ENCODE measurements at places on chromosomes 1 and 21. TPM values are rescaled to one million over a fixed set of nuclear protein-coding genes. Genes with fewer than 3 reads are reported as not detected.
A peak's percentile ranks its signal among the peaks of the same experiment; 100 is the strongest.

MROH9 gene
- total RNA-seq = not detected

DNA sequence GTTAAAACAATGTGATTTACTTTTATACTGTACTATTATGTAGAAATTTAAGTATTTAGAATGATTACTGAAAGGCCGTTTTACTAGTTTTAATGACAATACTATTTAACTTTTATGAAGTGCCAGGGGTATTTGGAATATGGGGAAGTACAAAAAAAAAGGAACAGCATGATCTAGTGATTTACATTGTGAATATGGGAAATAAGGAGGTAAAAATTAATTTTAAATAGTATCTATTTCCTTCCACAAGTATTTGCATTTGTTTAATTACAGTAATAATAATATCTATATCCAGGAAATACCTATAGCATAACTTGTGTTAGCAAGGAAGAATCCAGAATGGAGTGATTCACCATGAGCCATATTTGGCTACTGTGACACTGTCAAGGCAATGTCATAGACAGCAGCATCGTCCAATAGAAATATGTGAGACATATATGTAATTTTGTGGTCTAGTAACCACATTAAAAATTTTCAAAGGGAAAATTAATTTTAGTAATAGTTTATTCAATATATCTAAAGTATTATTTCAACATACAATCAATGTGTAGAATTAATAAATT, 22.0 kb downstream of the CNST start:
- peaks cover 11% of the 10 kb centered on the region for H3K36me3 ChIP-seq
- H3K27me3 ChIP-seq = no peaks in the 10 kb centered on the region
- DNase-seq = no peak
- H3K4me3 ChIP-seq = no peak overlapping the region
- H3K4me1 ChIP-seq = peaks cover 68% of the 10 kb centered on the region
- H3K27ac ChIP-seq = peak overlapping the region; percentile 93

CYP4A11 gene
- total RNA-seq = not detected

ANKRD65 gene
- not detected for total RNA-seq

DNA sequence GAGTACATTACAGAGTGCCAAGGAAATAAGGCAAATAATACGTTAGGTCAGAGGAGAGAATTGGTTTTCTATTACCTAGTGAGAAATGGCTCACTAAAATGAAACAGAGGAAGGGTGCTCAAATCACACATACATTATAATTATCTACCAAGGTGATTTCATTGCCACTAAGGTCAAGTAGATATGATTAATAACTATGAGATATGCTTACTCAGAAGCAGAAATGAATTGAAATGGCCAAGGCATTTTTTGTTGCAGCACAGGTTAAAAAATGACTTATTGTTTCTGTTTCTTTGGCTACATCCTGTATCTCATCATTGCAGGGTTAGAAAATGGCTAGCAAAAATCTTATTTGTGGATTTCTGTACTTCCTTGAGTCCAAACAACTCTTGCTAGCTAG, 154.5 kb upstream of the GORAB start:
- H3K4me3 ChIP-seq = no peak overlapping the region
- H3K36me3 ChIP-seq = no peaks in the 10 kb centered on the region
- no peak overlapping the region for H3K27ac ChIP-seq

- H3K4me1 ChIP-seq = no peaks in the 10 kb centered on the region
- H3K36me3 ChIP-seq = no peaks in the 10 kb centered on the region
- no peak overlapping the region for H3K27ac ChIP-seq
- H3K4me3 ChIP-seq = no peak overlapping the region
- H3K27me3 ChIP-seq = peaks cover 1% of the 10 kb centered on the region
Measured at GRCh38 chr1:212212906-212213305, 72.3 kb upstream of the PPP2R5A start.

PPIAL4G gene
- total RNA-seq = not detected

PADI3 gene
- not detected for total RNA-seq

GRCh38 chr1:10232163-10232562, 21.8 kb downstream of the KIF1B start:
- H3K4me3 ChIP-seq = no peak overlapping the region
- H3K4me1 ChIP-seq = peaks cover 46% of the 10 kb centered on the region
- H3K36me3 ChIP-seq = no peaks in the 10 kb centered on the region
- no peak for DNase-seq
- no peaks in the 10 kb centered on the region for H3K27me3 ChIP-seq
- peak overlapping the region; percentile 85 for H3K27ac ChIP-seq

DNA sequence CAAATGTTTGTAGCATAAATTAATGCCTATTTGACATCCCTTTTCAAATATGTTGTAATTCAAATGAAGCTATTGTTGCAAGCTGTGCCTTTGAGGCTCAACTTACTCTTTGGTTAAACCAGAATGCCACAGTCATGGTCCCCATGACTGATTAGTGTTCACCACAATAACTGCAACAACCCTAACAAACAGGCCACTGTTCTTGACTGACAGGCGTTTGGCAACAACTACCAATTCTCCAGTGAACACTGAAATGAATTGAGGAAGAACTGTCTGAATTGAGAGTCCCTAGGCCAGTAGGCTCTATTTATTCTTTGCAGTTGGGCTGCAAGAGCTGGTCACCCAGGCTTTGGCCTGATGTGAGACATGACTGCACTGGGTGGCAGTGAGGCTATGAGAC, 6.6 kb upstream of the TMEM167B start:
- no peak overlapping the region for H3K4me3 ChIP-seq
- no peak for DNase-seq
- H3K4me1 ChIP-seq = peaks cover 4% of the 10 kb centered on the region
- no peaks in the 10 kb centered on the region for H3K27me3 ChIP-seq

- no peak overlapping the region for H3K4me3 ChIP-seq
- peak overlapping the region; percentile 74 for H3K27ac ChIP-seq
- no peaks in the 10 kb centered on the region for H3K27me3 ChIP-seq
- peaks cover 39% of the 10 kb centered on the region for H3K4me1 ChIP-seq
- H3K36me3 ChIP-seq = no peaks in the 10 kb centered on the region
- DNase-seq = no peak
Measured at GRCh38 chr1:78619032-78619431, 1.2 kb upstream of the IFI44L start.

DNA sequence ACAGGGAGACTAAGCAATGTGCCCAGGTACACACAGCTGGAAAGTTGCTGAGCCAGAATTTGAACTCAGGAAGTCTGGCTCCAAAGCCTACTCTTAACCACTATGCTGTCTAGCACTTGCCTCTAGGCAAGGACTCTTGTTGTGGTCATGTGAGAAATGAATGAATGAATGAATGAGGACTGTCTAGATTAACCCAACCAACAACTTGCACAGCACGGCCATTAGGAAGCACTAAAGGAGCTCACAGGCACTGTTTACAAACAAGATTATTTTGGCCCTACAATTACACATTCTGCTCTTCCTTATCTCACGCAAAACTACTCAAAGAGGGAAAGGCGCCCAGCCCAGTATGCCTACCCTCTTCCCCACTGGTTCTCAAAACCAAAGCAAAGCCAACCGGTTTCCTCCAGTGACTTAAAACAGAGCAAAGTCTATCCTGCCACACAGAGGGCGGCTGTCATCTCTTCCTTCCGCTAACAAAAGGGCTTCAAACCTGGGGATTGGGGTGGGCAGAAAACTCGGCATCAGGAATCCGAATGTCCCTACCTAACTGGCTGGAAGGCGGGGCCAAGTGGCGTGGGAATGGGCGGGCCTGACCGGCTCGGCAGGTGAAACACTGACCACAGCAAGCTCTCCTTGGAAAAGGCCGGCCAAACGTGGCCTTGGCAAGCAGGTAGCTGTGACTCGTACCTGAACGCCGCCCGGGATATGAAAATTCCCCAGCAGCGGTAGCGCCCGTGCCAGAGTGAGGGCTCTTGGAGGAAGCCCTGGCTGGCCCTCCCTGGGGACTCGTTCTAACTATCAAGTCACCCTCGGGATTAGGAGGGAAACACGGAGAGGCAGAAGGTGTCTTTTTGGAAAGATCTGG, 948 bp downstream of the STK40 start:
- H3K27me3 ChIP-seq = no peaks in the 10 kb centered on the region
- peak overlapping the region; percentile 90 for H3K27ac ChIP-seq
- H3K36me3 ChIP-seq = peaks cover 5% of the 10 kb centered on the region
- DNase-seq = no peak
- peaks cover 79% of the 10 kb centered on the region for H3K4me1 ChIP-seq

GART gene
- 58.2 TPM for total RNA-seq

UBXN10 gene
- total RNA-seq = not detected

GRCh38 chr1:88917321-88918025, 26.1 kb upstream of the GTF2B start:
- H3K36me3 ChIP-seq = peaks cover 44% of the 10 kb centered on the region
- DNase-seq = no peak
- no peaks in the 10 kb centered on the region for H3K4me1 ChIP-seq
- no peak overlapping the region for H3K27ac ChIP-seq
- no peak overlapping the region for H3K4me3 ChIP-seq

FMO4 gene
- total RNA-seq = 3.5 TPM

DNA sequence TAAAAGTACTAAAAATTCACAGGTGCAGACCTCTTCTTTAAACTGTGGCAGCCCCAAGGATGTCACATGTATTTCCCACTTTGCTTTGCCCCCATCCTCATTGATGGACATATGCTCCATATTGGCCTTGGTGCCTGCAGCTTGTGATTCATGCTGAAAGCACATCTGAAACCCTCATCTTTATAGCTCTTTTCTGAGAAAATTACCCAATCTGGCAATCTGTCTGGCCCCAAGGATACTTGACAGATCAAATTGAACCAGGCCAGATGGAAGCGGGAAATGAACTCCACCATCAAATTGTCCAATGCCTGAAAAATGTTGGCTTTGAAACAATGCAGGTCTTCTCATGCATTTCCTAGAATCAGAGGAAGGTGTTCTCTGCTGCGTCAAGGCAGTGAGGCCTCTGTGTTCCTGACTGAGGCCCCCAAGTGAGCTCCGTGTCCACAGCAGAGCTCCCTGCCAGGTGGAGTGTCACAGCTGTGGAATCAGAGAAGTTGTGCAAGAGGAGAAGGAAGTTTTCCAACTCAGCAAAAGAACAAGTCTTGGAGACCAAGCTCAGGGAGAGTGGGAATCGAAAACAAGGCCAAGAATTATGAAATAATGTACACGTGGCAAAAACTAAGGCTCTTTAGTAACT, 323.7 kb downstream of the PLPP3 start:
- H3K27me3 ChIP-seq = peaks cover 2% of the 10 kb centered on the region
- H3K36me3 ChIP-seq = no peaks in the 10 kb centered on the region
- H3K4me3 ChIP-seq = no peak overlapping the region
- no peak overlapping the region for H3K27ac ChIP-seq
- no peak for DNase-seq
- H3K4me1 ChIP-seq = no peaks in the 10 kb centered on the region

DNA sequence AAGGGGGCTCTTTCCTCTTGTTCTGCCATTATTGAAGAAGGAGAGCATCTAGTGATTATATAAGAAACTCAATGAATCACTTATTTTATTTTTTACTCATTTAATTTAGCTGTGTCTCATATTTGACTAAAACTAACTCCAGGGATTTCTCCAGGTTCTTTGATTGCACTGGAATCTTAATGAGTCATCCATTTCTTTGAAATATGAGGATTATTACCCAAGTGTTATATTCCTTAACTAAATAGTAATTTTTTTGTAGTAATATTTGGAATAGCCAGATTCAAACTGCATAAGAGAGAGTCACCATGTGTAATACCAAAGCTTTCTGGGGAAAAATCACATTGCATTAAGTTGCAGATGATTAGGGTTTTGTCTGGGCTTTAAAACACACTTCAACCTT, 59.5 kb downstream of the NTMT2 start:
- no peak for DNase-seq
- no peaks in the 10 kb centered on the region for H3K36me3 ChIP-seq
- no peak overlapping the region for H3K4me3 ChIP-seq
- H3K27me3 ChIP-seq = no peaks in the 10 kb centered on the region
- H3K27ac ChIP-seq = no peak overlapping the region

DNA sequence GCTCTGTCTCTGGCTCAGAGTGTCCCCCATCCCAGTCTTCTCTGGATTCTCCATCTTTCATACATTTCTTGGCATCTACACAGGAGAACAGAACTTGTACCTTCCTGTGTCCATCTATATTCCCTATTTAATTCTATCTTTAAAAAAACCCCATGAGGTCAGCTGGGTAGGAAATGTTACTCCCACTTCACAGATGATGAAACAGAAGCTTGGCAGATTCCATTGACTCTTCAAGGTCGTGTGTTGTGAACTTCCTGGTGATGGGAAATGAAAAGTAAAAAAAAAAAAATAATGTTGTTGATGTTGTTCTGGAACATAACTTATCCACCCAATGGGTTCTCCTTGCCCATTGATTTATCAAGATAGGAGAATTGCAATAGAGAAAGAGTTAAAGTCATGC, 8.9 kb downstream of the CHI3L2 start:
- H3K27ac ChIP-seq = no peak overlapping the region
- DNase-seq = no peak
- peaks cover 16% of the 10 kb centered on the region for H3K27me3 ChIP-seq
- no peaks in the 10 kb centered on the region for H3K36me3 ChIP-seq

CYP4Z1 gene
- total RNA-seq = not detected

ALG14 gene
- 10.9 TPM for total RNA-seq

- no peaks in the 10 kb centered on the region for H3K36me3 ChIP-seq
- H3K27me3 ChIP-seq = no peaks in the 10 kb centered on the region
- H3K27ac ChIP-seq = no peak overlapping the region
Measured at GRCh38 chr1:5140962-5141361, 486.6 kb downstream of the AJAP1 start.

- no peak overlapping the region for H3K27ac ChIP-seq
- no peaks in the 10 kb centered on the region for H3K27me3 ChIP-seq
- H3K36me3 ChIP-seq = no peaks in the 10 kb centered on the region
- H3K4me3 ChIP-seq = no peak overlapping the region
- peaks cover 16% of the 10 kb centered on the region for H3K4me1 ChIP-seq
- DNase-seq = no peak
Measured at GRCh38 chr1:186220067-186220466, 155.0 kb downstream of the TPR start.

DNA sequence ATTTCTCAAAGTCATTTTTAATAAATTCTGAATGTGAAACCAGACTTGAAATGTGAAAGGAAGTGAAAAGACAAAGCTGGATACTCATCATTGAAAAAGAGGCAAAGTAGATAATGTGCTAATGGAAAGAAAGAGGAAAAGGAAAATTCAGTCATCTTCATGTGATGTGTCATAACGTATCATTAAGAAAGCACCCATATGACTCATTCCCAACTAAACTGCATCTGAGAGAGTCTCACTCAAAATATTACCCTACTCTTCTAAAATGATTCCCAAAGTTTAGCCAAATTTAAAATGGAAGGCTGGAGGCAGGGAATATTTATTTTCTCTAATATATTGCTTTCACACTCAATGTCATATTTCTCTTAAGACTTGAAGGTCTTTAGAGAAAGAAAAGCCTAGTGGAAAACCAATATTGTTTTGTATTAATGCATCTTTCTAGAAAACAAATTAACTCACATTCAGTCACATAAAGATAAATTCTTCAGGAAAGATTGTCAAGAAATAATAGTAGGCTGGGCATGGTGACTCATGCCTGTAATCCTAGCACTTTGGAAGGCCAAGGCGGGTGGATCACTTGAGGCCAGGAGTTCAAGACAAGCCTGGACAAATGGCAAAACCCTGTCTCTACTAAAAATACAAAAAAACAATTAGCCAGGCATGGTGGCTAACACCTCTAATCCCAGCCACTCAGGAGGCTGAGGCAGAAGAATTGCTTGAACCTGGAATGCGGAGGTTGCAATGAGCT, 129.9 kb downstream of the SLC30A10 start:
- H3K4me3 ChIP-seq = no peak overlapping the region
- DNase-seq = no peak
- H3K4me1 ChIP-seq = peaks cover 7% of the 10 kb centered on the region

GPR25 gene
- total RNA-seq = not detected

- no peaks in the 10 kb centered on the region for H3K27me3 ChIP-seq
- H3K27ac ChIP-seq = no peak overlapping the region
- peaks cover 67% of the 10 kb centered on the region for H3K36me3 ChIP-seq
- H3K4me1 ChIP-seq = peaks cover 8% of the 10 kb centered on the region
- no peak overlapping the region for H3K4me3 ChIP-seq
- no peak for DNase-seq
Measured at GRCh38 chr1:154342132-154342531, 16.8 kb downstream of the ATP8B2 start.

Measured in chondrocyte (in vitro differentiated cells).